ENCODE measurements at places on chromosomes 12 and 14.

GRCh38 chr14:90348270-90348669, 16.5 kb upstream of the NRDE2 start:
- DNase-seq = no peak

DNA sequence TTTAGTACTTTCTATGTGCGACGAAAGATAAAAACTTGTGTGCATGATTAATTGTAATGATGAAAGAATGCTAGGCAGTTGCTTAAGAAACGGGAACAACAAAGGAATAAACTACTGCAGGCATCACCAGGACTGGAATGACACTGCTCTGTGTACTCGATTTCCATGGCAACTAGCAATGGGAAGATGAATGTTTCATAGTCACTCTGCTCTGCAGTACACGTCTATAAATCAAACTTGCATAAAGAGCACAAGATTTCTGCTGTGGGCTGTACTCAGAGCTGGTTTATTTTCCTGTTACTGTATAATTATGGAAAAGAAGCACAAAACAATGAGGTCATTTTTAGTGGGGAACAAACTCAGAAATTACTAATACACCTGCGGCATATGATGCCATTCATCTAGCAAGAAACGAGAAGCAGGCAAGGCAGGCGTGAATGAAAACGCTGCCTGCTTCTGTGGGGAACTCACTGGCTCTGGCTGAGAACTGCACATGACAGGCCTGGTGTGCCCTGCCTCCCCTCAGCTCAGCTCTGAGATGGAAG, 41.8 kb downstream of the EFCAB11 start:
- DNase-seq = no peak

DNA sequence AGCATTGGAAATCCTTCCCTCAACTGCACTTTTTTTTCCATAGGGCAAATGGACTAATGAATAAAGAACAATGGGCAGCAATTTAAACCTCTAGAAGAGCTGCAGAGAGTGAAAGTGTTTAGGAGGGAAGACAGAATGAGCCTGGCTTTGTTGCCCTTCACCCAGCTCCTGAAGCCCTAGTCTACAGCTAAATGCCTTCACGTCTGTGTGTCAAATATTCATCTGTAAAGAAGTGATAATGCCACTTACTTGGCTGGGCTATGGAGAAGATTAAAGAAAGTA, 45.6 kb downstream of the FLRT2 start:
- DNase-seq = no peak

- DNase-seq = no peak
These were observed 12.4 kb downstream of the ERG28 start for GRCh38 chr14:75648066-75648838.

DNA sequence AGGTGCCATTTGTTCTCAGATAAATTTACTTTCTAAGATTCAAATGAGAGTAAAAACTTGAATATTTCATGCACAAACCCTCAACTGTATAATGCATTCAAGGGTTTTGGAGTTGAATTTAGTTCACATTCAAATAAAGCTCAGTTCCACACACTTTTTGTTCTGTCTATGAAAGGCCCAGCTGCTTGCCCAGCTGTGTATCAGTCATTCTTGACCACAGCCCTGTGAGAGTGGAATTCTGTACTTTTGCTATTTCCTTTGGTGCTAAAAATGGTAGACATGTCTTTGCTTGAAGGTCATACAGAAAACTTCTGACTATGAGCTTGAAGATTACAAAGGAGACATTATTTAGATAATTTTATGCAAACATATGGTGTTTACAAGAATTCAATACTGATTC, 110.4 kb downstream of the KCNC2 start:
- no peak for DNase-seq

- DNase-seq = peak; percentile 96
These were observed 12.0 kb downstream of the ADSS1 start for GRCh38 chr14:104735830-104736642.

GRCh38 chr12:96044017-96044942, 8.9 kb upstream of the LTA4H start:
- DNase-seq = no peak

- DNase-seq = no peak
These were observed 116.6 kb downstream of the NAV3 start for GRCh38 chr12:77947330-77947729.

- no peak for DNase-seq
These were observed 258.6 kb upstream of the NPAS3 start for GRCh38 chr14:32679927-32680612.

- peak; percentile 61 for DNase-seq
These were observed 1.4 kb upstream of the ABCD2 start for GRCh38 chr12:39620659-39621658.

GRCh38 chr14:78358591-78358990, 188.4 kb downstream of the NRXN3 start:
- DNase-seq = no peak

- no peak for DNase-seq
These were observed 53.7 kb downstream of the GALNT4 start for GRCh38 chr12:89470741-89471509.

DNA sequence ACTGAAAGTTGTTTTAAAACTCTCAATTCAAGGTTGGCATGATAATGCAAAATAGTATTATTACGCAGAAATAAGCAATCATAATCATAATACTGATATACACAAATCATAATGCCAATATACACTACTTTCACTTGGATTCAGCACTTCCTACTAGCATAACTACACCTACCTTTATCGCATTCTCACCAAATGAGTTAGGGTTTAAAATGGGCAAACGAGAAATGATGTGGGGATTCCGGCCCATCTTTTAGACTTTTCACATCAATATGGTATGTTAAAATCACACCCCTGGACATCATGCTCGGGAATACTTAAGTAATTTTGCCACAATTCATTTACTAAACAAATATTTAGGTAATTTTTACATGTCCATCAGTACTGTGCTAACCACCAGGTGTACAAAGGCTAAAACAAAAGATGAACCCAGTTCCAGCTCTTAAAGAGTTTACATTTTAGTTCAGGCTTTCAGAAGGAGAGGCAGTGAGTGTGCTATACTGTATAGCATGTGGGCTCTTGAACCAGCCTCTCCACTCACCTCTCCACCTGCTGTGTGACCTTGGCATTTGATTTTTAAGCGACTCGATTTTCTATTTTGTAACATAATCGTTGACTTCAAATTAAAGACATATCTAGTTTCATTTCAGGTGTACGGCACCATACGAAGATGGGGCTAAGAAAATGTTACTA, 1.1 kb upstream of the USP15 start:
- no peak for DNase-seq

GRCh38 chr14:95741038-95741490, 27.1 kb upstream of the TCL1A start:
- no peak for DNase-seq

- no peak for DNase-seq
These were observed 36.8 kb upstream of the G2E3 start for GRCh38 chr14:30521899-30522736.

GRCh38 chr12:92210071-92210470, 64.4 kb upstream of the BTG1 start:
- no peak for DNase-seq

- DNase-seq = no peak
These were observed 6.2 kb upstream of the BIN2 start for GRCh38 chr12:51330186-51330585.

DNA sequence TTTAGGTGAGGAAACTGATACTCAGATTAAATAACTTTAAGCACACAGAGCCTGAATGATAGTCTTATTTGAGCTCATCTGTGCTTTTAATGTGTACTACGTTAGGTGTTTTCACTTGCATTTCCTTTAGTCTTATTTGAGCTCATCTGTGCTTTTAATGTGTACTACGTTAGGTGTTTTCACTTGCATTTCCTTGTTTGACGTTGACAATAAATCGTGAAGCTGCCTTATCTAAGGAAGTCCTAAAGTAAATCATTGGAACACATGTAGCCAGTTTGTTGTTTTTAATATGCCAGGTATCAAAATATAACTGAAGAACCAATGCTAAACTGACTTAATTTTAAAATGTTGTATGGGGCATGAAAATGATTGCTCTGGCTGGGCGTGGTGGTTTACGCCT, 2.0 kb downstream of the RAP1B start:
- DNase-seq = no peak

All from lower leg skin (tissue), 4 donors.